ENCODE measurements at places on chromosomes 7 and 10.

DNA sequence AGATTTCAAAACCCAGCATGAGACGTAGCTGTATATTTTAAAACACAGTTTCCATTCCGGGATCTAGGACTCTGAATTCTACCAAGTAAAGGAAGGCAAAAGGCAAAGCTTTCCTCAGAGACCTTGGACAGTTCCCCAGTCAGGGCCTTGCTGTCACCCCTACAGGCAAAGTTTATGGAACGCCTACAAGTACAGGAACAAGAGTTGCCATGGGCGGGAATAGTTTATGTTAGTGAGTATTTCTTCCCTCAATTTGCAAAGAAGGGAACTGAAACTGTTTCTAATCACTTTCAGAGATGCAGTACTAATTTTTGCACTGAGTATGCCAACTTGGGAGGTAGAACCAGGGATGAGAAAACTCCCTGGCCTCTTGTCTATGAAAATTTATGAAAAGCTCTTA lies 68.2 kb upstream of the LRGUK start:
- DNase-seq, result no peak

DNA sequence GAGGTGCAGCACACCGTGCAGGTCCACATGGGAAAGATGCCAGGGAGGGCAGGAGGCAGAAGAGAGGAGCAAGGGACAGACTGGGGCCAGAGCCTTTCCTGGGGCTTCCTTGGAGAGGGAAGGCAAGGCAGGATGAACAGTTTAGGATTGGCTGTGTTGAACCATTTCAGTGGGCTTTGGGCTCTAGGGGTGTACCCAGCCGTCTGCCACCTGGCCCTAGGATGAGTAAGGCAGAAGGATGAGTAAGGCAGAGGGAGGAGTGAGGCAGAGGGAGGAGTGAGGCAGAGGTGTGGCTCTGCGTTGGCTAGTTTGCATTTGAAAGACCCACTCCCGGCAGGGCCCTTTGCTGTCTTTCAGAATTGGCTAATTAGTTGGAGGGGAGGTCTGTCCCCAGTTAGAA lies 31.5 kb upstream of the PRF1 start:
- DNase-seq, result no peak

DNA sequence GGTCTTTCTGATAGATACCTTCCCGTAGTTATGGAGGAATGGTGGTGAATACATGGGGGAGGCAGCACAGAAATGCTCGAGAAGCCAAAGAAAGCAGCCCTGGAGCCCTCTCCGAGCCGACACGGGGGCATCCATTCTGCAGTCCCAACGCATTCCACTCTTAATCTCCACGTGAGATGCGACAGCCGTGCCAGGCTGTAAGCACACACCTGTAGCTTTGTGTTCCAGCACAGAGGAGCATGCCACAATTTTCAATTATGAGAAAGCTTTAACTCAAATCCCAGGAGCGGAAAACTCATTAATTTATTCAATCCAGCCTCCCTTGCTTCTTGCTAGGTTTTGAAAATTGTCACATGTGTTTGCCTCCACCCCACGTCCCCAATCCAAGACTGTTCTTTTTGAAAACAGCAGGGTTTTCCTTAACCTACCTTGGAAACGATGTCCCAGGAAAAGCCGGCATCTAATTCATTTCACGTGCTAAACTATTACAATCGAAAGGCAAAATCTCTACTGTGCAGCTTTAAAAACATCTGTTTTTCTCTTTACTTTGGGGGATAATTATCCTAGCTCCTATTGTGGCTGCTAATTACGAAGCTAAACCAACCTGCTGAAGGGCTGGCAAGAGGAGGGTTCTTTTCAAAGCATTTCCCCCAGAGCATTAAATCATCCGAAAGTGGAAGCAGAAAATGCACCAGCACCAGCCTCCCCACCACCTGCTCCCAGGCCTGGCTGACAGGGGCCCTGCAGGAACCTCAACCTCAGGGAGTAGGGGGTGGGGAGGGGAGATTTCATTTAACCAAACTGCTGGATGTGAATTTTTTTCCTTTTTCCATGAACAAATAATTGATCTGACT lies 56.0 kb upstream of the CHST15 start:
- no peak for DNase-seq

- no peak for DNase-seq
Observed at GRCh38 chr7:47318395-47319182, 263.3 kb downstream of the TNS3 start.

- DNase-seq, result no peak
Observed at GRCh38 chr7:108079276-108079647, 50.9 kb downstream of the LAMB4 start.

GRCh38 chr10:63376560-63377304 lies 89.0 kb downstream of the JMJD1C start:
- no peak for DNase-seq

GRCh38 chr7:135160098-135160857 lies 10.2 kb downstream of the CYREN start:
- DNase-seq, result no peak

GRCh38 chr7:112049555-112050249 lies 156.5 kb downstream of the DOCK4 start:
- no peak for DNase-seq

GRCh38 chr10:66329147-66329546 lies 596.7 kb upstream of the LRRTM3 start:
- DNase-seq, result no peak

Data from psoas muscle (tissue), 8 donors.